Activated CD8-positive, alpha-beta T cell treated with anti-CD3 and anti-CD28 coated beads, Interleukin-2, amount 10 ng/mL, durations not matched to agents 7 days and 5 days (primary cell): ENCODE measurements at places on chromosomes 11 and 22. TPM values are rescaled to one million over a fixed set of nuclear protein-coding genes. Genes with fewer than 3 reads are reported as not detected.

- DNase-seq: no peak
- H3K36me3 ChIP-seq: no peaks in the 10 kb centered on the region
- peaks cover 23% of the 10 kb centered on the region for H3K4me1 ChIP-seq
- H3K27me3 ChIP-seq: peaks cover 39% of the 10 kb centered on the region
- no peak overlapping the region for H3K27ac ChIP-seq
These were observed 5.3 kb upstream of the PDGFB start for GRCh38 chr22:39250131-39250530.

The NPAS4 gene
- total RNA-seq: 0.34 TPM

The MAPK11 gene
- total RNA-seq: 11.8 TPM

DNA sequence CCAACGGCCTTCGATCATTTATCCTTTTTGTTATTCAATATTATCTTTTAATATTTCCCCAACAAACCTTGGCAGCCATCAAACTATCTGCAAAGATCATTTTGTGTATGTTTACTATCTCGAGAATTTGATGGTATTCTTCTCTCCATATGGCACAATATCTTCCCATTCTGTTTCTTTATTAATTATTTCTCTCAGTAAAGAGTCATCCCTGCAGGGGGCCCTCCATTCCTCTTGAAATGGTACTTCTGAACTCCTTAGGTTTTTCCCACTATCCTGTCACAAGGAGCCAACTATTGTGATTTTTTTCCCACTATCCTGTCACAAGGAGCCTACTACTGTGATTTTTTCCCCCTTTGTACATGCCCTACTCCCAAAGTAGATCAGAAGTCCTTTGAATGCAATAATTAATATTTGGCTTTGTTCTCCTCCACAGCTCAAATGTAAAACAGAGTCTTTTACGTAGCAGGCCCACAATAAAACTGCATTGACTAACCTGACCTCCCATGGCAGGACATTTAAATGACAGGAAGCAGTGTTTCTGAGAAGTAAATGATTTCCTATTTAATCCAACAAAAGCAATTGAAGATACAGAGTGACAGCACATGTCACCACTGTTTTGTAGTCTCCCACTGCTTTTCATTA, 43.3 kb downstream of the PDGFD start:
- no peak overlapping the region for H3K27ac ChIP-seq
- DNase-seq: no peak
- H3K4me3 ChIP-seq: no peak overlapping the region
- no peaks in the 10 kb centered on the region for H3K27me3 ChIP-seq

- H3K27ac ChIP-seq: no peak overlapping the region
- DNase-seq: no peak
- H3K27me3 ChIP-seq: peaks cover 10% of the 10 kb centered on the region
- H3K4me3 ChIP-seq: no peak overlapping the region
These were observed 312.2 kb upstream of the B3GAT1 start for GRCh38 chr11:134724106-134724778.

The OR51T1 gene
- total RNA-seq: not detected

The NLRX1 gene
- total RNA-seq: 24.6 TPM

The OR1S1 gene
- not detected for total RNA-seq

GRCh38 chr22:41902016-41902415, 12.9 kb downstream of the SHISA8 start:
- no peak overlapping the region for H3K4me3 ChIP-seq
- H3K36me3 ChIP-seq: peaks cover 36% of the 10 kb centered on the region
- H3K4me1 ChIP-seq: no peaks in the 10 kb centered on the region
- no peak for DNase-seq
- no peak overlapping the region for H3K27ac ChIP-seq

DNA sequence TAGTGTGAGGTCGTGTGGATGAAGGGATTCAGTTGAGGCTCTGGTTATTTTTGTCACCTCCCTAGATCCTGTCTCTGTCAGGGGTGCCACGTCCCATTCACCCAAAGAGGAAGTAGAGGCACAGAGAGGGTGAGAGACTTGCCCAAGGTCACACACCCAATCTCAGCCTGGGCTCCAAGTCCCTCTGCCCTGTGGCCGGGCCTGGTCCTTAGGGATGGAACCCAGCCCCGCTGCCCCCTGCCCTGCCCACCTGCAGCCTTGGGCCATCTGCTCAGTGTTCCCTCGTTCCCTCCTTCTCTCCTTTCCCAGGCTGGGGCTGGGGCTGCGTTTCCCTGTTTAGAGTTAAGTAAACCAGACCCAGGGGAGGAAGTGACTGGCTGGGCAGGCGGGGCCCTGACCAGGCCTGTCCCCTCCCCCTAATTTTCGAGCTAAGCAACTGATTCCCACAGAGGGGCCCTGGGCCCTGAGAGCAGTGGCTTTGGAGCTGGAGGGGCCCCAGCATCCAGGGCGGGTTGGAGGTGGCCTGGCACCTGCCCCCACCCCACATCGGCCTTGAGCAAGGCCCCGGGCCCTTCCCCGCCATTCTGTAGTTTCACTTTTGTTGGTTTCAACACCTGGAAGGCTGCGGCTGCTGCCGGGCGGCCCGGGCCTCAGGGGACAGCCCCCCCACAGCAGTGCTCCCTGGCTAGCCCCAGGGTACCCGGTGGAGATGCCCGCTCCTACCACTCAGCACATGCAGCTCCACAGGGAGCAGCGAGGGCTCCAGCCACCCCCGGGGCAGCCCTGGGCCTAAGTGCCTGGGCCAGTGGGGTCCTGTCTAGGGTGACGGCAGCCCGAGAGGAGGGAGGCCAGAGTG, 1.5 kb downstream of the TCIRG1 start:
- H3K4me1 ChIP-seq: peaks cover 34% of the 10 kb centered on the region
- DNase-seq: peak; percentile 63
- H3K27ac ChIP-seq: peak overlapping the region; percentile 93
- H3K4me3 ChIP-seq: peak overlapping the region; percentile 91
- H3K36me3 ChIP-seq: peaks cover 27% of the 10 kb centered on the region

DNA sequence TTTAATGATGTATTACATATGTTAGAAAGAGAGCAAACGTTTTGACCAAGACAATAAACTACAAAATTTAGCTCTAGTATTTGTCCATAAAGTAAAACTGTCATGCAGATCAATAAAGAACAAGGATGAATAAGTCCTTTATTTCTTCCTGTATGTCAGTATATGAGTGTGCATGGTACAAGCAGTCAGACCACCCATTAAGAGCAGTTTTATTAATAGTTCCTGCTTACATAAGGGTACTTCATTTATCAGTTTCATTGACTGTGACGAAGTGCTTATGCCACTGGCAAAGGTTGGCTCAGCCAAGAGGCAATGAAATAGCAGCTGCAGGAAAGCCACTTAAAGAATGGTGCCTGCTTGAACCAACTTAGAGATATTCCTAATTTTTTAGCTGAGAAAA, 913.0 kb upstream of the CNTN5 start:
- no peak overlapping the region for H3K27ac ChIP-seq
- H3K4me3 ChIP-seq: no peak overlapping the region
- no peak for DNase-seq
- H3K4me1 ChIP-seq: no peaks in the 10 kb centered on the region

The CARD16 gene
- 70.8 TPM for total RNA-seq

DNA sequence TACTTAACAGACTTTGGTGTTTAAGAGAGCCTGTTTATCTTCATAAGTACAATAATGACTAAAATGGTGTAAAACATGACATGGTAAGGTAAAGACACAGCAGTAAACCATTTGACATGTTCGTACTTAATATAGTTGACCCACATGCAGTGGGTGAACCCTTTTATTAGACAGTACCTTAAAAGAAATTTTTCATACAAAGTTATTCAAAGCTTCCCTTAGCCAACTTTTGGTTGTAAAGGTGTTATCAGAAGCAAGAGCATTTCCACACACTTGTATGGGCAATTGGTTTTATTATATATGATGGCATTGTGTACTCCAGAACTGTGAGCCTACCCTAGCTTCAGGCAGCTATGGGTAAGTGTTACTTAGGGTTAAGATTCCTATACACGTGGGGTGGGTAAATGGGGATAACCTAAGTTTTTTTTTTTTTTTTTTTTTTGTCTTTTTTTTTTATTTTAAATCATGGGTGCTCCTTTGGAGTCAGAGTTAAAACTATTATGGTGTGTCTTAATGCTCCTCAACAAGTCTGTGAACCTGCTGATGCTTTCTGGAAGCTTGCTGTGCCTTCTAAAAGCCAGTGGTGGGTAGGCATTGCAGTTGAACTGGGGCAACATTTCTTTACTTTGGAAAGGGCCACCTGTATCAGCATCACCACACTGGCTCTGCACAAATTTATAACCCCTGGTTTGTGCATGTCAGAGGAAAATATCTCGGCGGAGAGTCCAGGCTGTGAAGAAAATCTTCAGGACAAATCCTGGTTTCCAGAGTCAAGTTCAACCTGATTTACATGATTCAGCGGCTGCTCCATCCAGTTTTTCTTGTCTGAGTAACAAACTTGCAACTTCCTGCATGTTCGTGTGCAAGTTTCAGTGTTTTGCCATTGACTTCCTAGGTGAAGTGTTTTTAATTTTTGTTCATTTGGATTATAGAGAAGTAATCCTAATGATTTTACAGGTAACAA, 3.3 kb downstream of the PCF11 start:
- peaks cover 64% of the 10 kb centered on the region for H3K36me3 ChIP-seq
- peak; percentile 27 for DNase-seq
- peak overlapping the region; percentile 100 for H3K4me3 ChIP-seq
- H3K4me1 ChIP-seq: peaks cover 52% of the 10 kb centered on the region

- no peaks in the 10 kb centered on the region for H3K27me3 ChIP-seq
- no peak overlapping the region for H3K4me3 ChIP-seq
- no peak overlapping the region for H3K27ac ChIP-seq
- H3K4me1 ChIP-seq: no peaks in the 10 kb centered on the region
- DNase-seq: no peak
These were observed 324.6 kb upstream of the PDGFD start for GRCh38 chr11:104488561-104488960.

The KCNK7 gene
- 0.99 TPM for total RNA-seq

- peaks cover 36% of the 10 kb centered on the region for H3K36me3 ChIP-seq
- no peak for DNase-seq
- H3K27me3 ChIP-seq: no peaks in the 10 kb centered on the region
- H3K4me1 ChIP-seq: peaks cover 4% of the 10 kb centered on the region
These were observed 28.1 kb upstream of the LDHA start for GRCh38 chr11:18366286-18366685.

GRCh38 chr11:121889186-121889585, 226.8 kb downstream of the BLID start:
- no peaks in the 10 kb centered on the region for H3K4me1 ChIP-seq
- DNase-seq: no peak
- no peak overlapping the region for H3K4me3 ChIP-seq
- H3K36me3 ChIP-seq: no peaks in the 10 kb centered on the region

The MUC5B gene
- total RNA-seq: not detected

- H3K4me3 ChIP-seq: no peak overlapping the region
- no peaks in the 10 kb centered on the region for H3K36me3 ChIP-seq
- H3K27ac ChIP-seq: no peak overlapping the region
- H3K27me3 ChIP-seq: peaks cover 5% of the 10 kb centered on the region
- no peaks in the 10 kb centered on the region for H3K4me1 ChIP-seq
These were observed 71.7 kb downstream of the RPS6KA4 start for GRCh38 chr11:64430645-64431044.

The GRAP2 gene
- total RNA-seq: 235 TPM

- no peak for DNase-seq
- H3K4me3 ChIP-seq: no peak overlapping the region
- H3K4me1 ChIP-seq: peaks cover 3% of the 10 kb centered on the region
- H3K27me3 ChIP-seq: no peaks in the 10 kb centered on the region
These were observed 13.5 kb downstream of the SLC43A1 start for GRCh38 chr11:57501953-57502352.

The RAB38 gene
- 0.70 TPM for total RNA-seq

The MS4A12 gene
- total RNA-seq: not detected

DNA sequence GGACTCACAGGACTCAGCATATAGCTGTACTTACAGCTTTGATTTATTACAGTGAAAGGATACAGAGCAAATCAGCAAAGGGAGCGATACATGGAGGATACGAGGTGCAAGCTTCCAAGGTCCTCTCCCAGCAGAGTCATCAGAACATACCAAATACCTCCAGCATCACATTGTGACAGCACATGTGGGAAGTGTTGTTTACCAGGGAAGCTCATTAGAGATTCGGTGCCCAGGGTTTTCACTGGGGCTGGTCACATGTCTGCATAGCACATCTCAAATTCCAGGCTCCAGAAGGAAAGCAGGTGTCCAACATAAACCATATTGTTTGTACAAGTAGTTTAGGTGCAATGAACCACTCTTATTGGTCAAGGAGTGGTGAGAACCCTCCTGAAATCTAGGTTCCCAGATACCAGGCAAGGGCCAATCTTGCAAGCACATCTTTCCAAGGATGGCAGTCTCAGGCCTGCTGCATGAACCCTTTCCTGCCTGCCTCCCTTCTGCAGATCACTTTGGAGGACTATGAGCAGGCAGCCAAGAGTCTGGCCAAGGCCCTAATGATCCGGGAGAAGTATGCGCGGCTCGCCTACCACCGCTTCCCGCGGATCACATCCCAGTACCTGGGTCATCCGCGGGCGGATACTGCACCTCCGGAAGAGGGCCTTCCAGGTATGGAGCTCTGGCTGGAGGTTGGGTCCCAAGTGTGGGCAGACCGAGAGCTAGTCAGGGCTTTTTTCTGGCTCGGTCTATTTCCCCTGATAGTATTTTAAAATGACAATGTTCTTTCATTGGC, 26.7 kb downstream of the AMPD3 start:
- no peaks in the 10 kb centered on the region for H3K27me3 ChIP-seq
- peaks cover 24% of the 10 kb centered on the region for H3K36me3 ChIP-seq
- H3K27ac ChIP-seq: no peak overlapping the region
- no peak for DNase-seq
- no peak overlapping the region for H3K4me3 ChIP-seq

DNA sequence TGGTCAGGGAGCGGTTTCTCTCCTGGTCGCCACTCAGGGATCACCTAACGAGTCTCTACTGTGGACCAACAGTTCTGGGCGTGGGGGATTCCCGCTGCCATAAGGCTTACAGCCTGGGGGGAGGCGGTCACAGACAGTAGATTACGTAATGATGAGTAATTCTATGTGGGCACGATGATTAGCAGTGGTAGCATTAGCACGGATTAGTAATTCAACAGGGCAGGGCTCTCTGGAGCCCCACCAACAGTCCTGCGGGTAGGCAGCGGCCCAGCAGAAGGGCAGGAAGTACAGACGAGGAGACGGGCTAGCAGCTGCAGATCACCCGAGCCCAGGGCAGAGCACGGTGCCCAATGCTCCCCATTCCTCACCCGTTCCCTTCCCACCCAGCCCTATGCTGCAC, 3.6 kb downstream of the SHISAL1 start:
- H3K4me3 ChIP-seq: no peak overlapping the region
- no peaks in the 10 kb centered on the region for H3K36me3 ChIP-seq
- no peak overlapping the region for H3K27ac ChIP-seq
- H3K4me1 ChIP-seq: peaks cover 6% of the 10 kb centered on the region
- peaks cover 13% of the 10 kb centered on the region for H3K27me3 ChIP-seq

The HOATZ gene
- 0.37 TPM for total RNA-seq

GRCh38 chr22:23718371-23719165, 27.8 kb downstream of the RGL4 start:
- no peak overlapping the region for H3K27ac ChIP-seq
- H3K4me3 ChIP-seq: peak overlapping the region; percentile 15
- peaks cover 20% of the 10 kb centered on the region for H3K4me1 ChIP-seq
- no peaks in the 10 kb centered on the region for H3K27me3 ChIP-seq

The SAA4 gene
- not detected for total RNA-seq

GRCh38 chr11:119552106-119552485, 129.1 kb upstream of the THY1 start:
- H3K27ac ChIP-seq: no peak overlapping the region
- peaks cover 4% of the 10 kb centered on the region for H3K27me3 ChIP-seq
